ENCODE measurements at places on chromosomes 7 and 10.

DNA sequence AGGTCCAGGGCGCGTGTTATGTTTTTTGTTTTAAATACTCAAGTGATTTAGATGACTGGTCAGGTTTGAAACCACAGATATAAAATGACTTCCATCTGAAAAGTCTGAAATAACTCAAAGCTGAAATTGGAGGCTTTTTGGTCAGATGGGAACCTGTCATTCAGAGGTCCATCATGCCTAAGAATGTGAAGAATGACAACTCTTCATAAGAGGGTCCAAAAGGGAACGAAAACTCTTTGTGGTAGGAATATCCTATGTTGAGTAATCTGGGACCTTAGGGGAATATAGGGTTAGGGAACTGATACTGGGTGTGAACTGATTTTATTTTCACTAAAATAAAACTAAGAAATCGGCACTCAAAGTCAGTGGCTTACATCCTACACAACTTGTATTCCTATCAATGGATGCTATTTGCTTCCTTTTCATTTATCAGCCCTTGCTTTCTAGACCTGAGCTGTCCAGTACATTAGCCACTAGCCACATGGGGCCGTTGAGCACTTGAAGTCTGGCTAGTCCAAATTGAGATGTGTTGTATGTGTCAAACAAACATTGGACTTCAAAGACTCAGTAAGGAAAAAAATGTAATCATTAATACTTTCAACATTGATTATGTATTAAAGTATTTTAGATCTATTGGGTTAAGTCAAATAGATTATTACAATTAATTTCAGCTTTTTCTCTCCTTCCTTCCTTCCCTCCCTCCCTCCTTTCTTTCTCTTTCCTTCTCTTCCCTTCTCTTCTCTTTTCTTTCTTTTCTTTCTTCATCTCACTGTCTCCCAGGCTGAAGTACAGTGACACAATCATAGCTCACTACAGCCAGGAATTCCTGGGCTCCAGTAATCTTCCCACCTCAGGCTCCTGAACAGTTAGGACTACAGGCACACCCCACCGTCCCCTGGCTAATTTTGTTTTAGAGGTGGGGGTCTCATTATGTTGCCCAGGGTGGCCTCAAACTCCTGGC is 56.5 kb upstream of the KDM7A start:
- H3K4me3 ChIP-seq: no peak overlapping the region
- no peaks in the 10 kb centered on the region for H3K27me3 ChIP-seq
- peak overlapping the region; percentile 84 for H3K27ac ChIP-seq
- H3K4me1 ChIP-seq: peaks cover 71% of the 10 kb centered on the region
- peak; percentile 52 for DNase-seq

GRCh38 chr10:97332591-97333350 is 1.8 kb downstream of the FRAT2 start:
- H3K27ac ChIP-seq: peak overlapping the region; percentile 71
- H3K4me1 ChIP-seq: peaks cover 70% of the 10 kb centered on the region
- H3K4me3 ChIP-seq: peak overlapping the region; percentile 82
- H3K27me3 ChIP-seq: no peaks in the 10 kb centered on the region

DNA sequence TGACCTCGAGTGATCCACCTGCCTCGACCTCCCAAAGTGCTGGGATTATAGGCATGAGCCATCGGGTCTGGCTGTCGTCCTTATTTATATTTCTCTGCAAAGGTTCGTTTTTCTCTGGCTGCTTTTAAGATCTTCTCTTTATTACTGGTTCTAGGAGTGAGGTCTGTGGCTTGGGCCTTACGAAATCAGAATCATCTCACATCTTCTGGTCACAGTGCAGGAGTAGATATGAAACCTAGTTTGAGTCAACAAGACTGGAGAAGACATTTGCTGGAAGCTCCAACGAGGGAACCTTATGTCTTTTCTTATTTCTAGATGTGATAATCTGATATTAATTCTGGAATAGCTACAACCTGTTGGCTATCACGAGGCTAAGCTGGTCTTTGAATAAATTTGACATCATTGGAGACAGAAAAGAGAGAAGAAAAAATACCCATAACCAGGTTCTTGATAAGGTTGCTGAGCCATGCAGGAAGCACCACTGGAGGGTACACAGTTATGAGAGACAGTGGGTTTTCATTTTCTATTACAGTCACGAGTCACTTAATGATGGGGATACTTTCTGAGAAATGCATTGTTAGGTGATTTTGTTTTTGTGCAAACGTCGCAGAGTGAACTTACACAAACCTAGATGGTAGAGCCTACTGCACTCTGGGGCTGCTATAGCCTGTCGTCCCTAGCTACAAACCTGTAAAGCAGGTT is 25.6 kb upstream of the IL15RA start:
- no peak overlapping the region for H3K27ac ChIP-seq
- H3K4me3 ChIP-seq: no peak overlapping the region
- H3K27me3 ChIP-seq: peaks cover 40% of the 10 kb centered on the region
- DNase-seq: no peak

DNA sequence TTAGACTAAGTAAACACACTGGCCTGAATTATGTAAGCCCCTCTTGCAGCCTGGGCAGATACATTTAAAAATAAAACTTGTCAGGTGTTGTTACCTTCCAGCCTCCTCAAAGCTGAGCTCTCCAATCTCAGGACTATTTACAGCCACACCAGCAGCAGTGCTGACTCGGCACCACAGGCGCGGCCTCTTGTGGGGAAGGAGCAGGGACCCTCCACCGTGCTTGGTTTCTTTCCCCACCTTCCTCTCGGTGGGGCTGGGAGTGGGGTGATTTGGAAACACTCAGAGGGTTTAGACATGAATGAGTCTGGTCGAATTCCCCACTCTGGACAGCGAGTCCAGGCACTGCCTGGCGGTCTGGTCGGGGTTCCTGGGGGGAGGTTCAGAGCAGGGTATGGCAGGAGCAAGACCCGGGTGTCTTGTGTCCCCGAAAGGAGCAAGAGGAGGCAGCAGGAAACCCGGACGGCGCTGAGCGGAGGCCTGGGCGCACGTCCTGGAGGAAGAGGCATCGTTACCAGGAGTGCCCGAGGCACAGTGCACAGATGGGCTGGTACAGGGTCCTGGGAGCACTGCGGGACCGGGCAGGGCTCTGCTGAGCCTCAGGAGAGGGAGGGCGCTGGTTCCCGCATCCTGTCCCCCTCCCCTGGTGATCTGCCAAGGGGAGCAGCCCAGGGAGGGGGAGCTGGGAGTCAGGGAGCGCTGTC is 29.2 kb upstream of the CFAP46 start:
- no peak for DNase-seq
- H3K27me3 ChIP-seq: peaks cover 36% of the 10 kb centered on the region
- H3K27ac ChIP-seq: no peak overlapping the region
- H3K4me1 ChIP-seq: no peaks in the 10 kb centered on the region
- H3K4me3 ChIP-seq: no peak overlapping the region

- H3K27ac ChIP-seq: no peak overlapping the region
- H3K4me1 ChIP-seq: peaks cover 4% of the 10 kb centered on the region
- no peak overlapping the region for H3K4me3 ChIP-seq
- no peaks in the 10 kb centered on the region for H3K36me3 ChIP-seq
- H3K27me3 ChIP-seq: peaks cover 6% of the 10 kb centered on the region
These were observed 3.1 kb downstream of the RASGEF1A start for GRCh38 chr10:43263551-43264343.

GRCh38 chr7:69219381-69219780 is 378.9 kb upstream of the AUTS2 start:
- H3K27me3 ChIP-seq: no peaks in the 10 kb centered on the region
- no peak overlapping the region for H3K27ac ChIP-seq
- no peaks in the 10 kb centered on the region for H3K36me3 ChIP-seq
- H3K4me3 ChIP-seq: no peak overlapping the region
- H3K4me1 ChIP-seq: no peaks in the 10 kb centered on the region

GRCh38 chr7:34175837-34176236 is 270.5 kb downstream of the BMPER start:
- no peak overlapping the region for H3K27ac ChIP-seq
- H3K36me3 ChIP-seq: no peaks in the 10 kb centered on the region
- no peaks in the 10 kb centered on the region for H3K4me1 ChIP-seq
- no peaks in the 10 kb centered on the region for H3K27me3 ChIP-seq

DNA sequence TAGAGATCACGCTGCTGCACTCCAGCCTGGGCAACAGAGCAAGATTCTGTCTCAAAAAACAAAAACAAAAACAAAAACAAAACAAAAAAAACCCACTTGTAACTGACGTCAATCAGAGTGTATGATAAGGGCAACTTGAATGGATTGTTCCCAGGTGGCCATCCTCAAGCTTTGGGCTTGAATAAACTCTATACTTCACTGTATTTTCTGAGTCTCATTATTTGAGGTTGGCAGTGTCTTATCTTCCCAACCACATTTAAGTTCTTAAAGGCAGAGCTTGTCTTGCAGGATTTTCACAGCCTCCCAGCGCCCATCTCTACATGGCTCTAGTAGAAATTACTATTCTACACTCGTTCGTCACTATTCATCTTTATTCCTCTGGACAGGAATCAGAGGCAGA is 5.1 kb upstream of the OAT start:
- peaks cover 42% of the 10 kb centered on the region for H3K27me3 ChIP-seq
- H3K4me1 ChIP-seq: peaks cover 18% of the 10 kb centered on the region
- no peak overlapping the region for H3K27ac ChIP-seq

DNA sequence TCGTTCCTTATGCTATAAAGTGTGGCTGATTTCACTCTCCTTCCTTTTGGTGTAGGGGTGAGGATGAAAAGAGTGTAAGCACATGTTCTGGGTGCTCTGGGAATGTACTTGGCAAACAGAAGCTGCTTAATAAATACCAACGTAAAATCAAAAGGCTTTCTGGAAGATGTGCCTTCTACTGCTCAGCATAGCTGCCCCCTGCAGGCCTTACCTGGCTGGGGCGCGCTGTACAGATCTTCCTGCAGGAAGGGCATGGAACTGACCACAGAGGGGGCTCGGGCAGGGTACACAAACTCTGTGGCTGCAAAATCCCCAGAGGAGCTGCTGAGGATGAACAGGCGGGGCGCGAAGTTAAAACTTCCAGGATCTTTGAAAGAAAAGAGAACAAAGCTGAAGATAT is 169.4 kb downstream of the SVIL start:
- 0 out of 2 replicates have a peak, but pooled peaks cover 6% of the 10 kb centered on the region for H3K4me1 ChIP-seq
- no peak overlapping the region for H3K4me3 ChIP-seq
- peaks cover 7% of the 10 kb centered on the region for H3K36me3 ChIP-seq
- H3K27me3 ChIP-seq: no peaks in the 10 kb centered on the region
- peak; percentile 14 for DNase-seq

GRCh38 chr7:37431413-37431812 is 17.3 kb downstream of the ELMO1 start:
- DNase-seq: no peak
- no peaks in the 10 kb centered on the region for H3K4me1 ChIP-seq
- H3K4me3 ChIP-seq: no peak overlapping the region
- no peaks in the 10 kb centered on the region for H3K36me3 ChIP-seq

GRCh38 chr10:14601872-14602725 is 172.6 kb downstream of the FAM107B start:
- H3K4me1 ChIP-seq: peaks cover 64% of the 10 kb centered on the region
- peaks cover 3% of the 10 kb centered on the region for H3K36me3 ChIP-seq
- no peak overlapping the region for H3K27ac ChIP-seq
- peak overlapping the region; percentile 82 for H3K4me3 ChIP-seq

GRCh38 chr10:127890832-127891334 is 1.9 kb downstream of the CLRN3 start:
- DNase-seq: no peak
- H3K27ac ChIP-seq: no peak overlapping the region
- peaks cover 1% of the 10 kb centered on the region for H3K27me3 ChIP-seq

DNA sequence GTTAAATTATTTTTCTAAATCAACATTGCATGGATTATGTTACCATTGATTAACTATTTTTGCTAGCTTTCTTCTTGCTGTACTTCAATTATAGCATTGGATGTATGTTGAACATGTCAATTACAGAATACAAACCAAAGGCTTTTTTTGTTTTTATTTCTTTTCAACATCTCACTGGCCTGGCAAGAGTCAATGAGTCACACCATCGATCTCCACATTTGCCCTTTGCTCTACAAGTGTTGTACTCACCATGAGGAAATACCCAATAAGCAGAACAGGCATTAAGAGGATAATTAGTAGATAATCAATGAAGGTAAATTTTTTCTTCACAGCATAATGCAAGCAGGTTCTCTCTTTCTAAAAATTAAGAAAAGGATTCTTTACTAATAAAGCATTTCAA is 23.3 kb downstream of the ANKRD22 start:
- 0 out of 3 replicates have a peak, but pooled peaks cover 4% of the 10 kb centered on the region for H3K27me3 ChIP-seq
- no peak for DNase-seq
- H3K4me1 ChIP-seq: no peaks in the 10 kb centered on the region
- H3K27ac ChIP-seq: no peak overlapping the region
- no peaks in the 10 kb centered on the region for H3K36me3 ChIP-seq

DNA sequence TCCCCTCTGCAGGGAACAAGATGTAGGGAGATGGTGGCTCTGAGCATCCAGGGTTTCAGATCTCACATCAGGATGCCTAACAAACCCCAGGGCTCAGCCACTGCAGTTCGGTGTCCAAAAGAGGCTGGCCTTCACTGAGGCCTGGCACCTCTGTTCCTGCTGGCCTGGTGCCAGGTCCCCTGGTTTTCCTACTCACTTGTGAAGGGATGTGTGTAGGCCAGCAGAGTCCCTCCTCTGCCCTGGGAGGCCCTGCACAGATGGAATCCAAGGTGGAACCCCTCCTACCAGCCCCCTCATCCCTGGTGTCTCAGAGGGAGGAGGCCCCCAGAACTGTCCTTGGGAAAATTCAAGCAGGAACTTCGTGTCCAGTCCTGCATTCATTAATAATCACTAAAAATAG is 260.6 kb downstream of the CCSER2 start:
- no peak for DNase-seq
- no peaks in the 10 kb centered on the region for H3K36me3 ChIP-seq
- no peaks in the 10 kb centered on the region for H3K27me3 ChIP-seq
- no peak overlapping the region for H3K4me3 ChIP-seq
- H3K4me1 ChIP-seq: no peaks in the 10 kb centered on the region

DNA sequence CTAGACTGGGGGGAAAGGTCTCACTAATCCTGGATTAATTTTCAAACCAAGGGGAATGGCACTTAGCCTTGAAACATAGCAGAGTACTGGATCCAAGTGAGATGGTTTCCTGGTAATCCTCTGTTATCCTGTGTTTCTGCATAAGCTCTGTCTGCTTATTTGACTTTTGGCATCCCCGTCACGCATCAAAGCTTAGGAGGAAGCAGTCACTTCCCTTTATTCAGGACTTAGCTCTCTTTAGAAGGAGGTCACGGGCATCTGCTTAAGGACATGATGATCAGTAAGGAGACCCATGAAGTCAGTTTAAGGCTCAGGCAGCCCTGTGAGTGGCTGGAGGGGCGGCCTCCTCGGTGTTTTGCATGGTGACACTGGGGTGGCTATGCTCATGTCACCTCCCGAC is 30.0 kb downstream of the TSPAN15 start:
- no peak overlapping the region for H3K27ac ChIP-seq
- peaks cover 27% of the 10 kb centered on the region for H3K27me3 ChIP-seq
- H3K4me3 ChIP-seq: no peak overlapping the region
- no peaks in the 10 kb centered on the region for H3K36me3 ChIP-seq
